Neural crest cell (in vitro differentiated cells): ENCODE measurements at places on chromosomes 2 and 18. TPM values are rescaled to one million over a fixed set of nuclear protein-coding genes. Genes with fewer than 3 reads are reported as not detected.

DNA sequence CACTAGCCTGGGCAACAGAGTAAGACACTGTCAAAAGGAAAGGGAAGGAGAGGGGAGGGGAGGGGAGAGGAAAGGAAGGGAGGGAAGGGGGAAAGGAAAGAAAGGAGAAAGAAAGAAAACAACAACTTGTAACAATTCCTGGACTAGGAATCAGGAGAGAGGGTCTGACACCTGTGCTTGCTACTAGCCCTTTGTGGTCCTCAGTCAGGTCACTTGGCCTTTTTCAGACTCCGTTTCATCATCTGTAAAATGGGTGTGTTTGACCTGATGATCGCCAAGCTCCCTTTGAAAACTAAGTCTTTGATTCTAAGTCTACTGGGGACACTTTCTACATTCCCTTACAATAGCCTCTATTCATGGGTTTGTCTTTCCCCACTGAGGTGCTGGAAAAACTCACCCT is 11.4 kb upstream of the ATP8B1 start:
- no peaks in the 10 kb centered on the region for H3K4me1 ChIP-seq
- no peak overlapping the region for H3K27ac ChIP-seq
- H3K4me3 ChIP-seq, result no peak overlapping the region
- DNase-seq, result no peak
- H3K27me3 ChIP-seq, result peaks cover 6% of the 10 kb centered on the region

DNA sequence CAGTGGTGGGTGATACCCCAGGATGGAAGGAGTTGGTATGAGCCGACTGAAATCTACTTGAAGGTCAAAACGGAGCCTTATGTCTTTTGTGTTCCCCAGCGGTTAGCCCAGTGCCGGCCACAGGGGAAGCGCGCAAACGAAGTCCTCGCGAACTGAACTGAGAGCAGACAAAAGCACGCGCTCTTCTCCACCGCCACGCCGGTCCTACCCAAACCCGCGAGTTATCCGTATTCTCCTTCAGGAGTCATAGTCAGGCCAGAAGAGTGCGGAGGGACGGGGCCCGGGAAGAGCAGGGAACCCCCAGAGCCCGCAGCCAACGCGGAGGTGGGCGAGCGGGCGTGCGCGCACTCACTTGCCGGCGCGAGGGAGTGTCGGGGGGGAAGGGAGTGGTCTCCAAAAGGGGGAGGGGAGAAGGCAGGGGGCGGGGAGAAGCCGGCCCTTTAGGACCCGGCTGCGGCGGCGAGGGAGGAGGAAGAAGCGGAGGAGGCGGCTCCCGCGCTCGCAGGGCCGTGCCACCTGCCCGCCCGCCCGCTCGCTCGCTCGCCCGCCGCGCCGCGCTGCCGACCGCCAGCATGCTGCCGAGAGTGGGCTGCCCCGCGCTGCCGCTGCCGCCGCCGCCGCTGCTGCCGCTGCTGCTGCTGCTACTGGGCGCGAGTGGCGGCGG is at the start of gene IGFBP2:
IGFBP2 (plus strand) TSS at position 469 of the 664 bp plus-strand sequence; CDS start at position 573, 104 bp downstream.
- peak within 1 kb of the TSS; percentile 97 for H3K4me3 ChIP-seq
- H3K4me1 ChIP-seq, result peaks cover 55% of the 10 kb centered on the region
- H3K27me3 ChIP-seq, result peaks cover 2% of the 10 kb centered on the region
- H3K27ac ChIP-seq, result peak within 1 kb of the TSS; percentile 98
- DNase-seq, result peak; percentile 67
- H3K36me3 ChIP-seq, result peaks cover 8% of the 10 kb centered on the region

- peaks cover 62% of the 10 kb centered on the region for H3K27me3 ChIP-seq
- no peaks in the 10 kb centered on the region for H3K4me1 ChIP-seq
- no peak overlapping the region for H3K4me3 ChIP-seq
- no peak for DNase-seq
- H3K36me3 ChIP-seq, result no peaks in the 10 kb centered on the region
Observed at GRCh38 chr2:20966061-20966595, 77.7 kb downstream of the APOB start.

DNA sequence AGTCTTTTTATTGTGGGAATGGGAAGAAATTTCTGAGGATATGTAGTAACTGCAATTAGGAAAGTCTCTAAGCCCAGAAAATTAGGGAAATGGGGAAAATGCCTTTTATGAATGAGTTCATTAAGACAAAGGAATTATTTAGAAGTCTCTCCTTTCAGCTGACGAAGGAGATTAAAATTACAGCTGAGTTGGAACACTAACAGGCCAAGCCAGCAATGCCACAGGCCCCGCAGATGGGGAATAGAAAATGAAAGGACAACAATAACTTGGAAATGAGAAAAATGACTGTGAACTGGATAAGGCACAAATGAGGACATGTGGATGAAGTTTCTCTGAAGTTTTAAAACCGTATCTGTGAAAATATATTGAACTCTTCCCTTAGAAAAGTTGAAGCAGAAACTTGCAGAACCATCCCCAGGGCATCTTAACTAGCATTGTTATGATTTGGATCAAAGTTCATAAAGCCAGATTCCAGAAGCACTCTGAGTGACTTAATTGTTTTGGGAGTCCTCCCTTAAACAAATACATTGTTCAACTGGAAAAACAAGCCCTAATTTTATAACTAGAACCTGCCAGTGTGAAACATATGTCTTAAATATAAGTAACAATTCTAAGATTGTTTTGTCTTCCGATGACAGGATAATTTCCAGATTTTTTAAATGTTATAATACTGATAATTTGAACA is 51.3 kb downstream of the C2orf76 start:
- no peaks in the 10 kb centered on the region for H3K27me3 ChIP-seq
- H3K36me3 ChIP-seq, result peaks cover 6% of the 10 kb centered on the region
- DNase-seq, result no peak
- H3K4me3 ChIP-seq, result no peak overlapping the region

- peaks cover 15% of the 10 kb centered on the region for H3K36me3 ChIP-seq
- no peaks in the 10 kb centered on the region for H3K27me3 ChIP-seq
- no peak for DNase-seq
- no peak overlapping the region for H3K27ac ChIP-seq
- no peak overlapping the region for H3K4me3 ChIP-seq
- H3K4me1 ChIP-seq, result peaks cover 41% of the 10 kb centered on the region
Observed at GRCh38 chr2:48586433-48586832, 31.2 kb upstream of the GTF2A1L start.

- no peak overlapping the region for H3K4me3 ChIP-seq
- no peak overlapping the region for H3K27ac ChIP-seq
- H3K4me1 ChIP-seq, result no peaks in the 10 kb centered on the region
Observed at GRCh38 chr2:44918095-44918775, 23.3 kb upstream of the SIX3 start.

DNA sequence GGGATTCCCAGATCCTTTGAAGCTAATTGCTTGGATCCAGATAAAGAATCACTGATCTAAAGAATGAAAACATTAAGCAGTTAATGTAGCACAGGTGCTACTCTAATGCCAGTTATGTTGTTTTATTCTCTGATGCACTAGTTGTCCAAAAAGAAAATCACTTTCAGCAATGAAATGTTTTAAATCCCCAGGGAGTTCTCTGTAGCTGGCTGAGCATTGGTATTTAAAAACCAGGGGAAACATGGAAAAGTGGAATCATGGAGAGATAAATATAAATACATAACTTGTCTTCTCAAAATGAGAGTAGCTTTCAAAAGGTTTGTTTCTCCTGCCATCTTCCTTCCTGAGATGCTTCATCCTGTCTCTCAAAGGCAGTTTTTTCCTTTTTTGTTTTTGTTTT is 37.7 kb downstream of the CD302 start:
- no peak for DNase-seq
- no peak overlapping the region for H3K4me3 ChIP-seq
- H3K4me1 ChIP-seq, result no peaks in the 10 kb centered on the region
- H3K27ac ChIP-seq, result no peak overlapping the region

GRCh38 chr2:144496092-144496976 is 23.6 kb downstream of the ZEB2 start:
- H3K36me3 ChIP-seq, result peaks cover 42% of the 10 kb centered on the region
- no peaks in the 10 kb centered on the region for H3K27me3 ChIP-seq
- peak overlapping the region; percentile 64 for H3K27ac ChIP-seq
- H3K4me1 ChIP-seq, result peaks cover 71% of the 10 kb centered on the region
- DNase-seq, result no peak

DNA sequence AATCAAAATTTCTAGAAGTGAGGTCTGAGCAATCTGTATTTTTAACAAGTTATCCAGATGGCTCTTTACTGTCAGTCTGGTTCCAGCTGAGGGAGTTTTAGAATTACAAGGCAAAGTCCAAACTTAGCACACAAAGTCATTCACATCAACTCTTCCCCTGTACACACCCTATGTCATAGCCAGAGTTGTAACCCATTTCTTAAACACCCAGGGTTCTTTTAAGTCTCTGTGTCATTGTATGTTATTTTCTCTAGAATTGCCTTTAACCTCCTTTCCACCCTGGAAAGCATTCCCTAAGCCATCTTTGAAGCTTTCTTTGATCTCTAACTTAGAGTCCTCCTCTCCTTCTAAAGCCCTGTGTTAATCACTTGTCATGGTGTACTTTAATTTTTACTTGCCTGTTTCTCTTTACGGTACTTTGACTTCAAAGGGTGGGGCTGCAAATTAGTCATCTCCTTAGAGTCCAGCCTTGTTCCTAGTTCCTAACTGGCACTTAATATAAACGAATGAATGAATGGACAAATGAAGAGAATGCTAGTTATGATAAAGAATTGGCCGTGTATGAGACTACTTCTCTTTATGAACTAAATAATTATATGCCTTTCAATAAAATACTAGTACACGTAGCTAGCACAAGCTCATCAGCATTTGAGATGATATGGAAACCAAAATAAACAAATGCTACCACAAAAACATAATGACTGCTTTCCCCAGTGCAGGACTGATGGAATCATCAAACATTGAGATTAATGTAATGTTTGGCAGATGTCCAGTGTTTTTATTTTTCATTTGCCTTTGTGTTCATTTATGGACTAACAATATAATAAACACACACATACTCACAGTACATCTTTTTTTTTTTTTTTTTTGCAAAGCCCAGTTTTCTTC is 11.9 kb upstream of the ACTR3 start:
- no peaks in the 10 kb centered on the region for H3K4me1 ChIP-seq
- H3K4me3 ChIP-seq, result no peak overlapping the region
- no peak for DNase-seq
- H3K27ac ChIP-seq, result no peak overlapping the region
- no peaks in the 10 kb centered on the region for H3K27me3 ChIP-seq
- peaks cover 1% of the 10 kb centered on the region for H3K36me3 ChIP-seq

GRCh38 chr2:989781-990467 is 39.3 kb downstream of the SNTG2 start:
- H3K27ac ChIP-seq, result no peak overlapping the region
- no peaks in the 10 kb centered on the region for H3K36me3 ChIP-seq
- no peak for DNase-seq
- peaks cover 11% of the 10 kb centered on the region for H3K4me1 ChIP-seq
- no peak overlapping the region for H3K4me3 ChIP-seq

GRCh38 chr2:119469661-119470297 is 38.1 kb downstream of the TMEM37 start:
- no peaks in the 10 kb centered on the region for H3K4me1 ChIP-seq
- H3K27me3 ChIP-seq, result peaks cover 2% of the 10 kb centered on the region
- no peak overlapping the region for H3K4me3 ChIP-seq

DNA sequence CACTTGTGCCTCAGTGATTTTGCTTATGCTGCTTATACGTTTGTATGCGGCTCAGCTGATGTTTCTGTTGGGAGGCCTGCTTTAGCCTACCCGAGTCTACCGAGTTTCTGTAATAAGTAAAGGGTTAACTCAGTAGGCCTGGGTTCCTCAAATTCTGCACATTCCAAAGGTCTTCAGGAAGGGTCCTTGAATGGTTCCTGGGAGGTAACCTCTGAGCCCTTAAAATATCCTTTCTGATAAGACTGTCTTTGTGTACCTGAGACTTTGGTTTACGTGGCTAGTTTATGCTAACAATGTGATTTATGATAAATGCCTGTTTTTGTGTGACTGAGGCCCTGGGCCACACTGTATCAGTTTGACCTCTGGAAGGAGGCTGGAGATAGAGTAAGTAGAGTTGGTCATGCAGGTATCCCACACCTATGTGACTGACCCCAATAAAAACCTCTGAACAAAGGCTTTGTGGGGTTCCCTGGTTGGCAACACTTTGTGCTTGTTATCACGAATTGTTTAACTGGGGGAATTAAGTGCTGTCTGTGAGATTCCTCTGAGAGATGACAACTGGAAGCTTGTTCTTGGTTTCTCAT is 18.9 kb upstream of the PNPT1 start:
- no peak overlapping the region for H3K4me3 ChIP-seq
- H3K27me3 ChIP-seq, result peaks cover 19% of the 10 kb centered on the region
- no peaks in the 10 kb centered on the region for H3K36me3 ChIP-seq

GRCh38 chr2:232260075-232260474 is 118.5 kb upstream of the ALPP start:
- peaks cover 55% of the 10 kb centered on the region for H3K4me1 ChIP-seq
- H3K27me3 ChIP-seq, result no peaks in the 10 kb centered on the region
- peak overlapping the region; percentile 1 for H3K4me3 ChIP-seq
- peak; percentile 12 for DNase-seq
- H3K27ac ChIP-seq, result peak overlapping the region; percentile 89

DNA sequence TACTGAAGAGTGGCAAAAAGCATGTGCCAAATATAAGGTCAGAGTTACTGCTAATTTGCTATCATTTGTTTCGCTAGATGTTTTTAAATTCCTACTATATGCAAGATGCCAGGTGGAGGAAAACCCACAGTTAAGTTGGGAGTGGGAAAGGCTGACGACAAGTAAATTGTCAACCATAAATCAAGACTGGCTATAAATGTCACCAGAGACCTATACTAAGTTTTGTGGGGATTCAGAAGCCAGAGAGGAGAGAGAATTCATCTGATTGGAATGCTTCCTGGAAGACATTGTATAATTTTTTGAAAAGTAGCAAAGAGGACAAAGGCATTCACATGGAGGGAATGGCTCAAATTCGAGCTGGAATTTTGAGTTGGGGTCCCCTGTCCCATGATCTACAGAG is 64.3 kb downstream of the CFAP221 start:
- peaks cover 26% of the 10 kb centered on the region for H3K27me3 ChIP-seq
- no peaks in the 10 kb centered on the region for H3K36me3 ChIP-seq
- H3K4me3 ChIP-seq, result no peak overlapping the region
- no peak overlapping the region for H3K27ac ChIP-seq
- DNase-seq, result no peak
- H3K4me1 ChIP-seq, result no peaks in the 10 kb centered on the region

DNA sequence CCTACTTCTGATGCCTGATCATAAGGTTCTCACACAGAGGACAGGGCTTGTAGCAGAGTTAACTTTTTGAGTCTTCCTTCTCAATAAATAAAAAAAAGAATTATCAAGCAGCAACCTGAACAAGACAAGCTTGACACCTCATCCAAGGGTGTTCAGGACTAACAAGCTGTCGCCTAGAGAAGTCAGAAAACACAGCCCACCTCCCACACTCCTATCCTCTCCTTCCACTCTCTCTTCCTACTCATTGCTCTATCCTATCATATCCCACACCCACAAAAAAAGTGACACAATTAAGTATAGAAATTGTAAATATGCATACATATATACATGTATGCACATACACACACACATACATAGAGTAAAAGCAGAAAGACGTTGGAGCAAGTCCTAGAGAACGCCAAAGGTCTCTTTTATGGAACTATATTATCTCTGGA is 5.4 kb downstream of the NBAS start:
- H3K4me3 ChIP-seq, result no peak overlapping the region
- no peaks in the 10 kb centered on the region for H3K27me3 ChIP-seq
- no peak overlapping the region for H3K27ac ChIP-seq
- DNase-seq, result no peak
- peaks cover 17% of the 10 kb centered on the region for H3K4me1 ChIP-seq

- peaks cover 16% of the 10 kb centered on the region for H3K4me1 ChIP-seq
- H3K27me3 ChIP-seq, result no peaks in the 10 kb centered on the region
- H3K36me3 ChIP-seq, result peaks cover 2% of the 10 kb centered on the region
- no peak overlapping the region for H3K4me3 ChIP-seq
- DNase-seq, result peak; percentile 14
Observed at GRCh38 chr2:151051574-151052220, 210.0 kb downstream of the RBM43 start.

The SANBR gene
- total RNA-seq, result 30.3 and 33.3 TPM in 2 replicates

The GMCL1 gene
- total RNA-seq, result 19.3 and 21.6 TPM in 2 replicates

The PSD4 gene
- total RNA-seq, result 2.4 and 2.9 TPM in 2 replicates

The PRKAG3 gene
- not detected in 2 replicates for total RNA-seq

The FBXO15 gene
- total RNA-seq, result 1.7 and 2.7 TPM in 2 replicates

The KIF1A gene
- 90.9 and 91.3 TPM in 2 replicates for total RNA-seq

The SLC9A4 gene
- total RNA-seq, result not detected in 2 replicates

The GTF2A1L gene
- not detected in 2 replicates for total RNA-seq

The MMADHC gene
- total RNA-seq, result 83.9 and 86.5 TPM in 2 replicates
